ENCODE measurements at places on chromosomes 2 and 18.

- no peak for DNase-seq
Measured at GRCh38 chr2:213125646-213126347, 25.6 kb downstream of the IKZF2 start.

DNA sequence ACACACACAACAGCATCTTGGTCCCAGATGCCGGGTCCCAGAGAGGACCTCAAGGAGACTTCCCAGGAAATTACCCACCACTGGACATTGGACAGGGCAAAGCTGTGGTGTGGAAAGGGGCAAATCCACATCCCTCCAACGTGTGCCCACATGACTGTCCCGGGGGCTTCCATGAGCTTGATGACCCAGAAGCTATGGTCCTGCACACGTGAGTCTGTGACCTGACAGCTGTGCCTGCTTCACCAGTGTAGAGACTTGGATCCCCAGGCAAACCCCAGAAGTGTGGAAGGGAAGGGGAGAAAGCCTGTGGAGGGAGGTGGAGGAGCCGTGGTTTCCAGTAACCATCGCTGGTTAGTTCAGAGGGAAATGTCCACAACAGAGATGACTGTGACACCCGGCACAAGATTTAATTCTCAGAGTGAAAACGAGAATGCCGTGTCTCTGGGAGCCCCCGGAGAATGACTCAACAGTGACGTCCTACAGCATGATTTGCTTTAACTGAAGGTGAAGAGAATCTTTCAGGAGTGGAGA is 19.1 kb upstream of the GPR55 start:
- no peak for DNase-seq

DNA sequence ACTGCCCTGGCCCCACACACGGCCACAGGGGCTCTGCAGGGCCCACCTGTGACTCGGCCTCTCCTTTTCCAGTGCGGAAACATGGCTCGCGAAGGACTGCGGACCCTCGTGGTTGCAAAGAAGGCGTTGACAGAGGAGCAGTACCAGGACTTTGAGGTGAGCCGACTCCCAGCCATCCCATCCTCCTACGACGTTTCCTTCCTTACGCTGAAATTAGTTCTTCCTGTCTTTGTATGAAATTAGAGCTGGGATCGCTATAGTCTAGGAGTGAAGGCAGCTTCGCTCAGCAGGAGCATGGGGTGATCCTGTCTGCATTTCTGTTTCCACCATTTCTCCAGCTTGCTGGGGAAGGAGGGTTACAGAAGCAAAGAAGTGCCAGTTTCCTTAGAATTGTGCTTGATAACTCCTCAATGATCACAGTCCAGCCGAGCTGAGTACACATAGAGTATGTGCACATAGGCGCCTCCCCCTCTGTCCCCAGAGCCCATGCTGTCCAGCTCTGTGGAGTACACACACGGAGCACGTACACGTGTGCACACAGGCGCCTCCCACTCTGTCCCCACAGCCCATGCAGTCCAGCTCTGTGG is 59.1 kb upstream of the NFATC1 start:
- DNase-seq: no peak

- no peak for DNase-seq
Measured at GRCh38 chr2:169961911-169962310, 134.7 kb downstream of the UBR3 start.

- DNase-seq: no peak
Measured at GRCh38 chr18:21857871-21858270, 117.3 kb downstream of the MIB1 start.

DNA sequence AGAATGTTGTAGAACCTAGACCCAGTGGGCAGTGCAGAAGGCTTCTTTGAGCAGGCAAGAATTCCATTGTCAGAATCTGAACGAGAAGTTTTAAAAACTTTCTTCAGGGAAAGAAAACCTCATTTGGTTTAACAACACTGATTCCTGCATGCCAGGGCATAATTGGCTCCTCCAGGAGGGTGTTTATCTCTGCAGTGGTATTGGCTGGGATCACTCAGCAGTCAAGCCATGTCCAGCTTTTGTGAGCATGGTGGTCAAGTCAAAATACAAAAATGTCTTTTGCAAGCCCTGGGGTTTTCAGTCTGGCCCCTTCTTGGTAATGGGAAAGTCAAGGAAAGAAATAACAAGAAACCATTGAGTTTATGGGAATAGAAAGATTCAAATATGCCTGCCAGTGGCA is 28.3 kb downstream of the FHOD3 start:
- DNase-seq: no peak

GRCh38 chr2:102063487-102063911 is 71.7 kb downstream of the IL1R2 start:
- DNase-seq: no peak

GRCh38 chr2:12428324-12428723 is 288.4 kb upstream of the TRIB2 start:
- DNase-seq: no peak

DNA sequence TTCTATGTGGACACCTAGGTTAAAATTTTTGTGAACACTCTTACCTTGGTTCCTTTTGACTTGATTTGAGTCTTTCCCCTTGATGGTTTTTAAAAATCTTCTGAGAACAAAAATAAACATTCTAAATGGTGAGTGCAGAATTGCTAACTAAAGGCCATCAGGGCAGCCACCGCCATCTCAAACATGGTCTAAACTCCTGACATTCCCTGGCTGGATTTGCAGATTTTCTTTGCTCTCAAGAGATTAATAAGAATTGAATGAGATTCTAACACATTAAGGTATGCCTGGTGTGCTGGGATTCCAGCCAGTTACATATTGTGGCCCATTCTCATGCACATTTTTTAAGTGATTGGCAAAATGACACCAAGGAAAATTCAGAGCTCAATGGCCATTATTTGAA is 17.2 kb upstream of the CTDP1 start:
- DNase-seq: no peak
